ENCODE measurements at places on chromosomes 2 and 18.

GRCh38 chr2:207448006-207448405, 81.8 kb upstream of the CREB1 start:
- H3K27ac ChIP-seq, result no peak overlapping the region
- H3K4me3 ChIP-seq, result no peak overlapping the region
- no peaks in the 10 kb centered on the region for H3K27me3 ChIP-seq
- no peak for DNase-seq

- no peak overlapping the region for H3K4me3 ChIP-seq
- H3K4me1 ChIP-seq, result peaks cover 12% of the 10 kb centered on the region
- H3K27ac ChIP-seq, result no peak overlapping the region
- no peak for DNase-seq
- H3K27me3 ChIP-seq, result no peaks in the 10 kb centered on the region
These were observed 5.1 kb downstream of the PTPN4 start for GRCh38 chr2:119764832-119765231.

DNA sequence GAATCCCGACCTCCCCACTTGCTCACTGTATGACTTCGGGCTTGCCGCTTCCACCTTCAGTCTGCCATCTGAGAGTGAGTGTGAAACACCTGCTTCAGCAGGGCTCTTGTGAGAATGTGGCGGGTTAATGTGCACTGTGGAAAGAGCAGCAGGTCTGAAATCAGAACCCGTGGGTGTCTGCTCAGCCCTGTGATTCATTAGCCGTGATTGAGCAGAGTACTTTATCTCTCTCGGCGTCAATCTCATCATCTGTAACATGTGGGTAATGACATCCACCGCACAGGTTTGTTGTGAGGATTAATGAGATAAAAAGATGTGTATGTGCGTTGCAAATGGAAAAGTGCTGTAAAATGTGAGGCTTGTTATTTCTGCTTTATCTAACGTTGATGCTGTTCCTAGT, 128.6 kb downstream of the LRATD1 start:
- no peak overlapping the region for H3K4me3 ChIP-seq
- H3K4me1 ChIP-seq, result no peaks in the 10 kb centered on the region
- no peak for DNase-seq

DNA sequence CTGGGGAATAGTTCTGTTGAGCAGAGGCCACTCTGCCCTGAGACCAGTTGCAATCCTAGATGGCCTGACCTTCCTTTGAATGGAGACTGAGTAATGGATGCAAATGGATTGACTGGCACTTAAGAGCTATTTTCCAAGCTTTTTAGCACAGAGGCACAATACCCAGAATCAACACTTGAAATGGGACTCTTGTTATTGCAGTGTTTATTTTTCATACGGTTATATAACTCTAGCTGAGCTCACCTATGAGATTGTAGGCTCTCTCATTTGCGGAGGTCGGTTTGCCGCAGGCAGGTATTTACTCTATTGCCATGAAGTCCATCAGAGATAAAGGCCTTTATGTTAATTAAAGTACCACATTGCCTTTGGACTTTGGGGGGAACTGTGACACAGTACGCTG, 422.3 kb upstream of the CELF4 start:
- H3K36me3 ChIP-seq, result no peaks in the 10 kb centered on the region
- H3K27ac ChIP-seq, result no peak overlapping the region
- H3K4me3 ChIP-seq, result no peak overlapping the region
- no peak for DNase-seq
- H3K4me1 ChIP-seq, result no peaks in the 10 kb centered on the region

Data from heart left ventricle (tissue), 16 donors.